ENCODE measurements at places on chromosomes 3 and 15.

DNA sequence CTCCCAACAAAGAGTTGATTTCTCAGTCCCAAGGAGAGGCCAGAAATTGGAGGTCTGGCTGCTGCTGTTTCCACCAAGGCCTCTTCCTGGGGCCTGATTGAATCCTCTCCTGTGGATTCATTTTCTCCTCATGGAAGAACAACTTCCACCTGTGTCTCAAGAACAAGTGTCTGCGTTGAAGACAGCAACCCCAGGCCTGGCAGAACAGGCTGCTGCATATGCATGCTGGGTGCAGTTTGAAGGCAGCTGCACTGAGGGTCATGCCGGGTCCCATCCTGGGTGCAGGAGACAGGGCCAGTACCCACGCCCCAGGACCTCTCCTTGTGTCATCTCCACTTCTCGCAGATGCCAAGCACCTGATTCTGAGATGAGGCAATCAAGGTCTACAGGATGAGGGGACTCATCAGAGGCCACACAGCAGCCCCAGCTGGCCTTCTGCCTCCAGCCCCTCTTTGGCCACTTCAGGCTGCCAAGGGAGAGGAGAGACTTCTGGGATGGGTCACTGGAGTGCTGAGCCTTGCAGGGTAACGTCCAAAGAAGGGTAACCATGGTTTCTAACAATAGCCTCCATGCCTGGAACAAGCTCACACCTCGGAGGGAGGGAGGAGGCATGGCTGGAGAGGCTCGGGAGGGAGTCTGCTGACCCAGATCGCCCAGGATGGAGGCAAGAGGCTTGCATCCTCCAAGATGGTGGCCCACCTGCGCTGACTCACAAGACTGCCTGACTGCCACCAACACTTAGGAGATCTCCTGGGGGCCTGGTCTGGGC lies 30.0 kb downstream of the HCN4 start:
- no peak for DNase-seq

DNA sequence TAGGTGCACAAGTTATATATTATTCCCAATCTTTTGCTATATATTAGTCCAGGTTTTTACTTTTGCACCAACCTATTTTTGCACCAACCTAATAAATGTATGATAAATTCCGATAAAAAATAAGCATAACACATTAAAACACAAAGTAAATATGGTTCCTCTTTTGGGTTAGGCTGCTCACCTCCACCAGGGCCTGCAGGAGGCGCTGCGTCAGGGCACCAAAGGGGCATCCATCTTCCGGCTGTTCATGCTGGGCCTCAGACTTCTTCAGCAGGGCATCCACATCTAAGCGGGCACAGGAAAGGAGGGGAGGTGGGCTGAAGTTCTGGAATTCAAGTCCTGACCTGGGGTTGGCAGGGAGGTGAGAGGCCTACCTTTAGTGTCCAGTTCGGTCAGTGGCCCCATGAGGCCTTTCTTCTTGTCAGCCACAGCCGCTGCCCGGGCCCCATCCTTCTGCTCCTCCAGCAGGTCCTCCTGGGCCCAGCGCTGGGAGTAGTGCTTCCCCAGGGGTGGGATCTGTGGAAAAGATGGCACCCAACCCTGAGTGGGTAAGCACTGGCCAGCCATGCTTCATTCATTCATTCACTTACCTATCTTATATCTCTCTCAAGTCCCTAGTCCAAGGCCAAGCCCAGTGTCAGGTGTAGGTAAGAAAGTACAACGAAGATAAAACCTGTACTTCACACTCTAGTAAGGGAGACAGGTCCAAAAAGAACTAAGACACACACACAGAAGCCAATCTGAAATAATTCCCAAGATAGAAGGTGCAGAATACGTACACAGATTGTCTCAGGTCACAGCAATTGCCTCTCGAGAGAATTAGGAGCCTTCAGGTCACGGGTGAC lies 5.2 kb downstream of the TADA3 start:
- DNase-seq: no peak

- no peak for DNase-seq
Measured at GRCh38 chr3:195563317-195563716, 20.2 kb upstream of the PPP1R2 start.

GRCh38 chr3:177753451-177754155 lies 556.3 kb upstream of the TBL1XR1 start:
- DNase-seq: no peak

- DNase-seq: no peak
Measured at GRCh38 chr3:127552038-127552437, 38.5 kb downstream of the TPRA1 start.

- no peak for DNase-seq
Measured at GRCh38 chr3:186609247-186609868, 3.5 kb upstream of the AHSG start.

DNA sequence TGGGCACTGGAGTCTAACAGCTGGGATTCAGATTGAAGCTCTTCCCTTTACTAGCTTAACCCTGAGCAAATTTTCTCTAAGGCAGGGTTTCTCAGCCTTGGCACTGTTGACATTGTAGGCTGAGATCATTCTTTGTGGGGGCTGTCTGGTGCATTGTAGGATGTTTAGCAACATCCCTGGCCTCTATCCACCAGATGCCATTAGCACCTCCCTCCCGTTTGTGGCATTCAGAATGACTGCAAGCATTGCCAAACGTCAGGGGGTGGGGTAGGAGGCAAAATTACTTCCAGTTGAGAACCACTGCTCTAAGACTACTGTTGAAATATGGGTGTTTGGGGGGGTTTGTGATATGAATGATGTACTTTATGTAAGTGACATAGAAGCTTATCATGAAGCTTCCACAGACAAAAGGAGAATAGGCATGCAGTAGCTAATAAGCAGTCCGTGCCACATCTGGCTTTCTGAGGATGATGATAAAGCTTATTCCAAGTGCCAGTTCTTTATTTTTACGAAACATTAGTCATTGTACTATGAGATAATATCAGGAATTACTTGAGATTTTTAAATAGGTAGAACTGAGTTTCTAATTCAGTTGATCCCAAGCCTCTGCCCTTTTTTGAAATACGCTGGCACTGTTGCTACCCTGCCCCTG lies 39.3 kb downstream of the NKIRAS1 start:
- DNase-seq: no peak

DNA sequence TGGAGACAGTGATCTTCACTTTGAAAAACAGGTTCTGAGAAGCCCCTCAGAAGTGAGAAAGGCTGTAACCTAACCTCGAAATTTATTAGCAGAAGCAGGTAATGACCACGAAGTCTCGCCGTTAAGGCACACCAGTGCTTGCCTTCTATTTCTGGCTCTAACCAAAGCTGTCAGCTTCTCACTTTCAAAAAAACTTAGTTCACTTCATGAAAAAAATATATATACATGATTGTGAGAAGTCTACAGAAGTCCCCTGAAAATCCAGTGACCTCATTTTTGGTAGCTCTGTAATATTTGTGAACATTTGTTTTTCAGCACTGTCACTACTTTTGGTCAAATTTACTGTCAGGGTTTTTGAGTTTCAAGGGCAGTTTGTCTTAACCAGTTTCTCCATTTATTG lies 19.1 kb upstream of the AKAP13 start:
- no peak for DNase-seq

- no peak for DNase-seq
Measured at GRCh38 chr3:112803467-112803866, 43.2 kb downstream of the CD200R1L start.

GRCh38 chr3:38348903-38349302 lies 2.3 kb downstream of the XYLB start:
- no peak for DNase-seq

DNA sequence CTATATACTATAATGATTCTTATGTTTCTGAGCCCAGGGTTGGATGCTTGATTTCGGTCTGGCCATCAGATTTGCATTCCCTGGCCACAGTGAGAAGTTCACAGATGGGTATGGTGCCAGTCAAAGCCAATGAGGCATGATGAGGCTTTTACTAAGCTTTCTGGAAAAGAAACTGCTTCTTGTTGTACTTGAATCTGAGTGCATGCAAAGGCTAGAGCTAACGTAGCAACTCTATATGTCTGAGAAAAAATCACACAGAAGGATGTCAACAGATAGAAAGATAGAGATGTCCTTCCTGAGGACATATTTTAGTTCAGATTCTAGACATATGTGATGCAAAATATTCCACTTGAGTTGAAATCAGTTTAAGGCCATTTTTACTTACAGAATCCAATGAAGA lies 608.1 kb downstream of the ROBO1 start:
- DNase-seq: no peak
